NCI-H1417 treated with DMSO at 0.1 percent for 48 hours (cell line): ENCODE measurements at places on chromosomes 11 and 22.
A peak's percentile ranks its signal among the peaks of the same experiment; 100 is the strongest.

DNA sequence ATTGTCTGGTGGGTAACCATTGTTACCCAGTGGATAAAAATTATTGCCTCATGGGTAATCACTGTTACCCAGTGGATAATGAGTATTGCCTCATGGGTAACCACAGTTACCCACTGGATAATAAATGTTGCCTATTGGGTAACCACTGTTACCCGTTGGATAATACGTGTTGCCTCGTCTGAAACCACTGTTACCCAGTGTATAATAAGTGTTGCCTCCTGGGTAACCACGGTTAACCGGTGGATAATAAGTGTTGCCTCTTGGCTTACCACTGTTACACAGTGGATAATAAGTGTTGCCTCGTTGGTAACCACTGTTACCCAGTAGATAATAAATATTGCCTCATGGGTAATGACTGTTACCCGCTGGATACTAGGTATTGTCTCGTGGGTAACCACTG is 20.9 kb upstream of the NXPE4 start:
- no peak for DNase-seq

DNA sequence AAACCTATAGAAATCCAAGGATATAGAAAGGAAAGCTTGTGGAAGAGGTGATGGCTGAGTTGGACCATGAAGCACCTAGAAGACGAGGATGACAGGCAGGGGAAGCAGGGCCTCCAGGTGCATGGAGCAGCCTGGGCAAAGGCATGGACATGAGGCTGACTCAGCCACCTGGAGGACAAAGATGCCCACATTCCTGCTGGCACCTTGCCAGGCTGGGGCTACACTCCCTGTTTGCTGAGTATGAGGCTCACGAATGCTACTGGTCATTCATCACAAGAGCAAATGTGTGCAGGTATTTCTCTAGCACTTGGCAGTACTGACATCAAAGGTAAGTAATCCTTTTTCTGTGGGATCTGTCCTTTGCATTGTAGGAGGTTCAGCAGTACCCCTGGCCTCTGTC is 7.1 kb upstream of the SCGB2A1 start:
- no peak for DNase-seq

DNA sequence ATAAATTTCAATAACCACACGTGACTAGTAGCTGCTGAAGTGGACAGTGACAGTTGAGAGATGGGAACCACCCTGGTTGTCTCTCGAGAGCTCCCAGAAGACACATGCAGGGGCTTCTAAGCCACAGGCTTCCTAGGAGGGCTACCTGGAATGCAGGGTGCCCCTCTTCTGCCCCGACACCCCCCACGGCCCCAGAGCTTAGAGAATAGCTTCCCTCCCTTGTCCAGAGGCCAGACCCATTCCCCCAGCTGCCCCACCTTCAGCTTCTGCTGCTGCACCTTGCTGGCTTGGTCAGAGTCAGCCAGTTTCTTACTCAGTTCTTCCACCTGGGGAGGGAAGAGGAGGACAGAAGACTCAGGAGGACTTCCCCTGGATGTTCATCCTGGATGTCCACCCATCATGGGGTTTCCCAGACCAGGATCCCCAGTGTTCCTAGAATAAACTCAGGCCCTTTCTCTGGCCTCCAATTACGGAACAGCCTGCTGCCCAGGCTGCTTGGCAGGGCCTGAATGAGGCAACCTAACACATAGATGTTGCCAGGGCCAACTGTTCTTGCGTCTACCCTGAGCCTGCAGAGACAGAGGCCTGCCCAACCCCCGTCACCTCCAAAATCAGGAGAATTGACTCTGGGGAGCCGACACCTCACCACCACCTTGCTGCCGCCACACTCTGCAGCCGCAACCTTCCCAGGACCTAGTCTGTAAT is 12.0 kb downstream of the IL18BP start:
- no peak for DNase-seq

GRCh38 chr11:45180848-45181192 is 34.4 kb downstream of the PRDM11 start:
- DNase-seq = no peak

- DNase-seq = peak; percentile 28
Observed at GRCh38 chr11:85810871-85811611, at the start of gene SYTL2. Gene SYTL2 (minus strand): TSS chr11:85811141. CDS start chr11:85757725, 53,416 bp downstream.

- no peak for DNase-seq
Observed at GRCh38 chr22:41327124-41327523, 25.8 kb downstream of the ZC3H7B start.

DNA sequence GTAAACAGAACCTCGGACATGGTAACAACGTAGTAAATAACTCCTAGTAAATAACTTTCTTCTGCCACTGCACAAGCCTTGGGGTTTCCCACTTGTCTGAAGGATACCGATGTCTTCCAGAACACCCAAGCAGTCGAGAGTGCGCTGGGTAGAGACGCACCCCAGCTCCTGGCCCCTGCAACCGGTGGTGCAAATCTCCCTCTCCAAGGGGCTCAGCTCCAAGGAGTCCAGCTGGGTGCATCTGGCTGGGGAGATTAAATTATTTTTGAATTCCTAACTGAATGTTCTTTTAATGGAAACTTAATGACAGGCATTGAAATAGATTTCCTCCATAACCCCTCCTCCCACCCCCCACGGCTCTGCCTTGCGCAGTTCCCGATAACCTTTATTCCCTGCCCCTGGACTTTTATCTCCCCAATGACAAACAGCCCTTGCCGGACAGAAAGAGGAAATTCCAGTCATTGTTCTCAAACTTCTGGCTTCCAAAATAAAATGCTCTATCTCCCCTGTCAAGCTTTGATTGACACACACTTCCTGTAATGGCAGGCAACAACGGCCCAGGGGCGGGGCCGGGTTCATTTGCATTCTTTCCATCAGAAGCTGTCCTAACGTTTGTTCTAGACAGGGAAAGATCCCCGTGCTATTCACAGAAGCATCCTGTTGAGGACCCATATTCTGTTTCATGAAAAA is 31.2 kb downstream of the KCNJ1 start:
- DNase-seq = no peak

DNA sequence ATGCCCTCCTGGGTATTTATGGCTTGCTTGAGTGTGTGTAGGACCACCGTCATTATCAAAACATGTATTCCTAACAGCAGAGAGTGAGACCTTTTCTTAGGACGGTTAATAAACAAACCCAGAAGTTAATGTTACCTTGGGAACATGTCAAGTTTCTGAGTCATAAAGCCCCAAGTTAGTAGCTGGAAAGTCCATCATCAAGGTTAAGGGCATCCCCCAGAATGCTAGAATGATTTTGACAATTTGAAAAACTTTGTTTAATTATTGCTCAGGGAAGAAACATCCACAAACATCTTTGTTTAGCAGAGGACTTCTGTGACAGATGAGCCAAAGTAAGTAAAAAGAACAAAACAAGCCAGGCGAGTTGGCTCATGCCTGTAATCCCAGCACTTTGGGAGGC is 20.0 kb downstream of the CAVIN3 start:
- DNase-seq = no peak

GRCh38 chr11:120785576-120785975 is 238.3 kb upstream of the TBCEL start:
- no peak for DNase-seq

- DNase-seq = no peak
Observed at GRCh38 chr11:33674035-33674814, 26.4 kb downstream of the C11orf91 start.

DNA sequence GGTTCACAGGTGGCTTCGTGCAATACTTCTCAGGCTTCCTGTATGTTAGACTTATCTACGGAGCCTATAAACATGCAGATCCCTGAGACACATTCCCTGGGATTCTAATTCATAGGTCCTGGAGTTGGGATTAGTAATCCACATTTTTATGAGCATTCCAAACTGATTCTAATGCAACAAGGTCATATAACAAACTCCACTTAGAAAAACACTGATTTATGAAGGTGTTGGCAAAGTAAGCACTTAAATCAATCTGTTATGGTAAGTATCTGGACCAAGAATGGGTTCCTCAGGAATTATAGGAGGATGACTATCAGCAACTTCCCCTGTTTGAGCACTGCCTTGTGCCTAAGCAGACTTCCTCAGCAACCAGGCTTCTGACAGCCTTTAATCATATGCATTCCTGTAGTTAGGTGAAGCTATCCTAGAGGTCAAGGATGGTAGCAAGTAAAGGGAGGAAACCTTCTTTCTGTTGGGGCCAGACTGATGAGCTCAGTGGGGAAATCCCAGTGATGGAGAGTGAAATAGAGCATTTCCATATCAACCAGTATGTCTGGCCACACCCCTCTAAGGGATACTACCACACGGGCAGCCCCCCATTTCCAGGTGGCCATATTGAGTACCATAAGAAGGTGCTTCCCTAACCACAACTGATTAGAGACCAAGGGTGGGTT is 89.6 kb downstream of the RASSF10 start:
- no peak for DNase-seq

DNA sequence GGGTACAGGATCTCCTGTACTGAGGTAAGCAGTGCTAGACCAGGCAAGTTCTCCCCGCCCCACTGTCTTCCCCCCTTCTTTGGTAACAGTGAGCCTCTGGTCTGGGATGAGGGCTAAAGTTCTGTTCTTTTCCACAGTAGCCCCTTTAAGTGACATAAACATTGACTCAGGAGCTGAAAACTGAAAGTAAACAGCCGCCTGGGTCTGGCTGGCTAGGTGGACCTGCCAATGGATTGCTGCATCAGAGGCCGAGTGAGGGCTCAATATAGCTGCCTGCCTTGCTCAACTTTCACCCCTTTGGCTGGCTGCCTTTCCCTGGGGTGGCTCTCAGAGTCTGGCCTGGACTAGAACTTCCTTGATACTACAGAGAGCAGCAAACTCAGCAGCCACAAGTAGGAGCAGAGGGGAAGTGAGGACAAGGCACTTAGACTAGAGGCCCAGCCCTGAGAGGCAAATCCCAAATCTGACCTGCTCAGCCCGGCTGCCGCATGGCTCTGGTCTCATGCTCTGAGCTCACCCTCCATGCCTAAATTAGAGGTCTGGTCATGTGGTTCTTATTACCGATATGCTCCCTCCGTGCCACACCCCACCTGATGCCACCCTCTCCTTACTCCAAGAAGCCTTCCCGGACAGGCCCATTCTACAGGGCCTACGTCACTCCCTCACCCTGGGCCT is 9.6 kb upstream of the UCP3 start:
- DNase-seq = no peak

DNA sequence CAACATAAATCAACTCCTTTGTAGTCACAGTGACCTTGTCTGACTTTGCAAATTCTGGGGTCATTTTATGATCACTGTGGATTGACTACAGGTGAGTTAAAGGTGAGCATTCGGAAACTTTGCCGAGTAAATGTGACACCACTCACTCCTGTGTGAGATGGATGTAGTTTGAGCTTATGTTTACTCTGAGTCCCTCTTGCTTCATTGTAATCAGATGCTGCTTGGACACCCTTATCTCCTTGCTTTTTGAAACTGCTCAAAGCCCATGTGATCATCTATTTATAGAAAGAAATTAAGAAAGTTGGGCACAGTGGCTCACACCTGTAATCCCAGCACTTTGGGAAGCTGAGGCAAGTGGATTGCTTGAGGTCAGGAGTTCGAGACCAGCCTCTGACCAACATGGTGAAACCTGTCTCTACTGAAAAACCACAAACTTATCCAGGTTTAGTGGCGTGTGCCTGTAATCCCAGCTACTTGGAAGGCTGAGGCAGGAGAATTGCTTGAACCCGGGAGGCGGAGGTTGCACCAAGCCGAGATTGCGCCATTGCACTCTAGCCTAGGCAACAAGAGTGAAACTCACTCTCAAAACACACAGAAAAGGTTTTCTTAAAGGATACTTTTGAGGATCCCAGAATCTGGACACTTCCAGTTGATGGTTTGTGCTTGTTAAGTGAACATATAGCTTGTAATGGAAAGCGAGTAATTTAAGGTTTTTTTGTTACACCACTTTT is 7.2 kb downstream of the FAM118A start:
- DNase-seq = no peak

GRCh38 chr22:21650823-21651520 is 8.9 kb downstream of the SDF2L1 start:
- no peak for DNase-seq

- DNase-seq = no peak
Observed at GRCh38 chr11:72629266-72629665, 45.0 kb downstream of the PDE2A start.

DNA sequence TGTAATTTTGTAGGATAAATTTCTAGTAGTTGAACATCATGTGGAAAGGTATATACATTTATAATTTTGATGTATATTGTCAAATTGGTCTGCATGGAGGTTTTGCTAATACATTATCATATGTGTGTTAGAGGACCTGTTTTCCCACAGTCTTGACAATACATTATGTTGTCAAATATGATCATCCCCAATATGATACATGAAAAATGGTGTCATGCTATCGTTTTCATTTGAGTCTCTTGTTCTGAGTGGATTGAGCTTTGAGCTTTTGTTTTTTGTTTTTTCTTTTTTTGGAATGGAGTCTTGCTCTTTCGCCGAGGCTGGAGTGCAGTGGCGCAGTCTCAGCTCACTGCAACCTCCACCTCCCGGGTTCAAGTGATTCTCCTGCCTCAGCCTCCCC is 14.1 kb upstream of the CNTF start:
- no peak for DNase-seq

DNA sequence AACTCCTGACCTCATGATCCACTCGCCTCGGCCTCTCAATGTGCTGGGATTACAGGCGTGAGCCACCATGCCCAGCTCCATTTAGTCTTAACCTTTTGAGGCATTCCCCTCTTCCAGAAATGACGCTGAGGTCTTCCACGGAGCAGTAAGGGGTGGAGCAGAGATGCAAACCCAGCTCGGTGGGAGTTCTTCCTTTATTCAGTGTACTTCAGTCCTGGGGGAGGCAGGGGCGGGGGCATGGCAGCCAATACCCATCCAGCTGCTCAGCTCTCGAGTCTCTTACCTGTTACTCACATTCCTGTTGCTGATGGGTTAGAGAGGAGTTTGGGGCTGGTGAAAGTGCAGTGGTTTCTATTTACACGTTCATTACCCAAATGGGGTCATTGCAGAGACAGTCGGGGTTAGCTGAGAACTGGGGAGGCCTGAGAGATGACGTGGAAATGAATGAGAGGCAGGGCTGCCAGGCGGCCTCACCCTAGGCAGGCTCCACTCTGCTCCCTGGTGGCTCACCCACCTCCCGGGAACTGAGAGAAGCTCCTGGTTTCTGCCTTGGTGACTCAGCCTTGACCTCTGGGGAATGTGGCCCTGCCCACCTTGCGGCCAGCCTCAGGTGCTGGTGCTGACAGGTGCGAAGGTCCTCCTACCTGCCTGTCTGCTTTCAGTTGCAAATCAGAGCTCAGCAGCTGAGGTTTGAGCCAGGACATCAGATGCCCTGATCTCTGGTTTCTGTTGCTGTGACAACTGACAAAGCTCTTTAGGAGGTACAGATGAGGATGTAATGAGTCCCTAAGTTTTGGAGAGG is 13.4 kb upstream of the ST14 start:
- DNase-seq = no peak

GRCh38 chr22:44661070-44661469 is 40.9 kb upstream of the PRR5 start:
- DNase-seq = no peak
